ENCODE measurements at places on chromosomes 1 and 21.

- DNase-seq = no peak
Measured at GRCh38 chr1:17572264-17572985, 32.9 kb downstream of the ARHGEF10L start.

DNA sequence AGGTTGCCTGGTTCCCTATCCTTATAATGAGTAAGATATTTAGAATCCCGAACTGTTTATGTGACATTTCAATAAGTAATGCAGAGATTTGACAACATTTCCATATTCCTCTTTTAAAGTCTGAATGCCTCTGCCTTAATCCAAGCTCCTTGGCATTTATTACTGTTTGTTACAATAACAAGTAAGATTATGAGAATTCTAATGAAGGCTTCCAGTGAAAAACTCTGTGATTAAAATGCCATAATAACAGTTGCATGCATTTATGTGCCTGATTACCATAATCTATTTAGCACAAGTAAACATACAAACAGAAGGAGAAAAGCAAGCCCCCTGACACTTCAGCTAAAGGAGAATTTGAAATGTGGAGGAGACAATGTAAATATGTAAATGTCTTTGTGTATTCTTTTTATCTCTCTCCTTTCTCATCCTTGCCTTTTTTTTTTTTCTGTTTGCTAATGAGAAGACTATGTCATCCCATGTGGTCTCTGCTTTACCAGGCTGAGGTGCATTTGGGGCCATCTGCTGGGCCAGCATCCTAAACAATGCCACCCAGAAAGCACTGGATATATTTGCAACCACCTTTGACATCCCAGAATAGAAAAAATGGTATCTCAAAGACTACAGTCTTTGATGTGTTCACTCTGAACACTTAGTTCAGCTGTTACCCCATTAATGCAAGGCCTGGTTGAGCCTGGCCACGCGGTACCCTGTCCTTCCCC, 17.2 kb upstream of the OLIG2 start:
- no peak for DNase-seq

GRCh38 chr1:229266274-229266673, 4.6 kb upstream of the RAB4A start:
- no peak for DNase-seq

- no peak for DNase-seq
Measured at GRCh38 chr1:220077887-220078286, 11.7 kb downstream of the BPNT1 start.

DNA sequence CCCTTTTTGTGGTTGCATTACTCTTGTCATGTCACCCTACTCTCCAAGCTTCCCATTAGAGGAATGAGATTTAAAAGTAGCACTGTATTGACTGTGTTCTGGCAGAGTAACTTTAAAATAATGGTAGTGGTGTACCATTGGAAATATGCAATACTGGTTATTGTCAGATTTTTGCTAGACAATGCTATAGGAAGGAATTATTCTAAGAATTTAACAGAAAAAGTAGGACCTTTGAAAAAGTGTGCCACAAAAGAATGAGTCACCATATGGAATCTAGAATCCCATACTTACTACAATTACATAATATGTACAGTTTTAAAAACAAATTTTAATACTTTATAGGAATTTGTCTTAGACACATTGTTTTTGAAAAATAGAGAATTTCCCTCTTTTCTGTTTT, 13.8 kb downstream of the MIER1 start:
- no peak for DNase-seq

DNA sequence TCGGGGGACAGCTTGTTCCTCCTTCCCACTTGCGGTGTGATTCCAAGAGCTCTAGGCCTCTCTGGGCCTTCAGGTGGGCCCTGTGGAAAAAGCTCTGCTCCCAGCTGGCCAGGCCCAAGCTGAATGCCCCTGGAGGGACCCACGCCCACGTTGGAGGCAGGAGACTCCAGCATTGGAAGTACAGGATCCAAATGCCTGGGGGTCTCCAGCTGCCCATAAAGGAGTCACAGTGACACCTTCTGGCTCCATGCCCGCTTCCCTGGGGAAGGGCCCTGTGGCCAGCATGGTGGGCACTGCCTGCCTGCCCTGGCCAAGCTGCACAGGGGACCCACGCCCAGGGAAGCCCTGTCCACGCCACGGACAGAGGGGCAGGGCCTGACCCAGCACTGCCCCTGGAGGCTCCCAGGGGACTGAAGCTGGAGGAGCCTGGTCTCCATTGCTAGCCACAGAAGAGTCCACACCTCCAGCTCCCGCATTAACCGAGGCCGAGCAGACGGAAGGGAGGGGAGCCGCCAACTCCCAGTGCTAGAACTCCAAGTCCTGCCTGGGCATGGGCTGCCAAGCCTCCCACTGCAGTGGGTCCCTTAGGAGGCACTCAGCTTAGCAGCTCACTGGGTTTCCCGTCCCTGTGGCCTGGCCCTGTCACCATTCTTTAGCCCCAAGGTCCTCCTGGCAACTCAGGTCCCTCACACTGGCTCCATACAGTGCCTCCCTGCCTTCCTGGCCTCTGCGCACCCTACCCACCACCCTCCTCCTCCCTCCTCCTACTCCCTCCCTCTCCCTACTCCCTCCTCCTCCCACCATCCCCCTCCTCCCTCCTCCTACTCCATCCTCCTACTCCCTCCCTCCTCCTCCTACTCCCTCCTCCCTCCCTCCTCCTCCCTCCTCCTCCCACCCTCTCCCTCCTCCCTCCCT, 41.9 kb downstream of the WNT9A start:
- no peak for DNase-seq

DNA sequence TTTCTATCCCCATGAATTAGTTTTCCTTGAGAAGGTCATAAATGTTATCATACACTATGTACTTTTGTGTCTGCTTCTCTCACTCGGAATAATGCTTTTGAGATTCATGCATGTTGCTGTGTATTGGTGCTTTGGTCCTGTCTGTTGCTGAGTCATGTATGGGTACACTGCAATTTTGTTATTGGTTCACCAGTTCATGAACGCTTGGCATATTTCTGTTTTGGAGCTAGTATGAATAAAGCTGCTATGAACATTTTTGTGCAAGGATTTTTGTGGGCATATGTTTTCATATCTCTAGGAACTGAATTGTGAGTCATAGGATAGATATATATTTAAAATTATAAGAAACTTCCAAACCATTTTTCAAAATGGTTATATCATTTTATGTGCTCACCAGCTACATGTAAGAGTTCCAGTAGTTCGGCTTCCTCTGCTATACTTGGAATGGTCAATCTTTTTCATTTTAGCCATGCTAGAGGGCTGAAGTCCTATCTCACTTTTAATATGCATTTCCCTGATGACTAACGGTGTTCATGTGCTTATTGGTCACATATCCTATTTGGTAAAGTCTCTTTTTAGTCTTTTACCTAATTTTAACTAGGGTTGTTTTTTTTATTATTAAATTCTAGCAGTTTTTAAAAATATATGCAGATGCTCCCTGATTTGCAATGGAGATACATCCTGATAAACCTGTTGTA, 38.2 kb downstream of the ETS2 start:
- DNase-seq = no peak

- DNase-seq = no peak
Measured at GRCh38 chr1:72432645-72433267, 150.4 kb upstream of the NEGR1 start.
